ENCODE measurements at places on chromosomes 3 and 15.

GRCh38 chr3:118269537-118270125 lies 765.0 kb downstream of the IGSF11 start:
- DNase-seq, result no peak

DNA sequence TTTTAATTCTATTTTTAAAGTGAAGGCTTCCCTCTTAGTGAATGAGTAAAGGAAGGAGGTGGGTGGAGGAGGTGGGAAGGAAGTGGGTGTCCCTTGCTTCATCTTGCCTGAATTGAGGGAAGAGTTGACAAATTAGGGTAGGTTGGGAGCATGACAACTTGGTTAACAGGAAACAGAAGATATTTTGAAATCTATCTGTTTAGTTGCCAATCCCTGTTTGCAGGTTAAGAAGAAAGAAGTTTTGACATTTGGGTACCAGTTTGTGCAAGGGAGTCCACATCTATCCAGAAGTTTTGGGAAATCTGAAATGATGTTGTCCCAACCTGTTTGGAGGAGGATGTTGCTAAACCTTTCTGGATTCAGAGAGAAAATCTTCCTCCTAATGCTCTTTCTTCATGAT lies 204.1 kb upstream of the SUCLG2 start:
- DNase-seq, result no peak

GRCh38 chr3:54321520-54321919 lies 199.2 kb downstream of the CACNA2D3 start:
- no peak for DNase-seq

DNA sequence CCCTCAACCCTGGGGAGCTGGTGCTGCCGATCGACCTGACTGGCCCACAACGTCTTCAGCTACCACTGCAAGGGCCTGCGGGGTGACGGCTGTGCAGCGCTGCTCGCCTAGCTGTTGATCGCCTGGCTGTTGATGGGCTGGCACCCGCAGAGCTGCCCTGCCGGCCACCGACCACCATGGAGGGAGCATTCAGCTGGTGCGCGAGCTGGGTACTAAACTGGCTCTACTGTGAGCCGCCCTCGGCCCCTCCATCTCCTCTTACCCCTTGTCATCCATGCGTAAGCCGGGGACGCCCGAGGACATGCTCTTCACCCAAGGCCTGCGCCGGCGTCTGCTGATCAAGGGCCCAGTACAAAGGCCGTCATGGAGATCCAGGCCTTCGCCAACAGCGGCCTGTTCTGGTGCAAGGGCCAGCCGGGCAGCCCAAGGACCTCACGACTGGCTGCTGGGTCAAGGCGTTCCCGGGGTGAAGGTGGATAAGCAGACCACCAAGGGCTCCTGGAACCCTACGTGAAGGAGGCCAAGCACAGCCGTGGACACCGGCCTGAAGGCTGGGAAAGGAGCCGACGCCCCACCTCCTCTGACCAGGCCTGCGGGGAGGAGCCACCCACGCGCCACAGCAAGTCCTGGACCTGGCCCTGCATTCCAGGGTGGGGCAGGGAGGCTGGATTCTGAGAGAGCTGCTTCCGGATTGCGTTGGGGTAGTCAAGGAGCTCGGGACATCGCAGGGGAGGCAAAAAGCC lies 46.9 kb downstream of the SFMBT1 start:
- DNase-seq, result no peak

DNA sequence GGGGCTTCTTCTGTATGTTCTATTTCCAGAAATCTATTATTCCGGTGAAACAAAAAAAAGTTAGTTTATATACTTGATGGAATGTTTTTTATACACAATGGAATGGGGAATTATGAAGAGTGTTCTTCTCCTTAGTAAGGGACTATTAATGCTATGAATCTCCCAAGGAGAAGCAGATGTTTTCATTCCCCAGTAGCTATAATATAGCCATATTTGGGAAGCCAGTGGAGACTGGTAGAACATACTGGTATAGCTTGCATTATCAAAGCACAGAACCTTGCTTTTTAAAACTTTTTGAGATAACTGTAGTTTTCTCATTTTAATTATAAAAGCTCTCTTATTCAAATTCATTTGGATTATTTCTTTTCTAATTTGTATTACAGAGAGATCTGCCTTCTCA lies 38.3 kb downstream of the ADGRG7 start:
- no peak for DNase-seq

GRCh38 chr3:42654331-42655201 lies 1.1 kb downstream of the ZBTB47 start:
- no peak for DNase-seq

- no peak for DNase-seq
Observed at GRCh38 chr3:177209509-177209908, 12.2 kb upstream of the TBL1XR1 start.

- no peak for DNase-seq
Observed at GRCh38 chr3:37058117-37058516, 64.8 kb downstream of the MLH1 start.

DNA sequence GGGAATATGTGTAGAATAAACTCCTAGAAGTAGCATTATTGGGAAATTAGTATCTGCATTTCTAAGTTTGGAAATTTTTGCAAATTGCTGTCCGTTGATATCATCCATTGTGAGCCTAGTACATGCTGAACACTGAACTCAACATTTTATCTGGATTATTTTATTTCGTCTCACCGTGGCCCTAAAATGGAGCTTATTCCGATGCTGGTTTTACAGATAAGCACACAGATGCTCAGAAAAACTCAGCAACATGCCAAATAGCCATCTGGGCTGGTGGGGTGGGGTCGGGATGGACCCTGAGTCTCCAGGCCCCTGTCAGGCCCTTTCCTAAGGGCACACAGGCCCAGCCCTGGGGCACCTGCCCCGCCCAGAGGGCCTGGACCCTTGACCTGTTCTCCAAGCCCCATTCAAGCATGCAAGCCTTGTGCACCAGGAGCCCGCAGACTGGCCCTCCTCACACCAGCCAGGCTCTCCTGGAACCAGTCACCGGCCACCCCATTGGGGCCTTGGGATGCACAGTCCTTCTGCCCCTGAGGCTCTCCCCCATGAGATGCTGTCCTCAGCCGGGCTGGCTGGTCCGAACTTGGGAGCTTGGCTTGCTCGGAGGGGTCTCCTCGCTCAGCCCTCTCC lies 20.7 kb upstream of the KLF13 start:
- no peak for DNase-seq

DNA sequence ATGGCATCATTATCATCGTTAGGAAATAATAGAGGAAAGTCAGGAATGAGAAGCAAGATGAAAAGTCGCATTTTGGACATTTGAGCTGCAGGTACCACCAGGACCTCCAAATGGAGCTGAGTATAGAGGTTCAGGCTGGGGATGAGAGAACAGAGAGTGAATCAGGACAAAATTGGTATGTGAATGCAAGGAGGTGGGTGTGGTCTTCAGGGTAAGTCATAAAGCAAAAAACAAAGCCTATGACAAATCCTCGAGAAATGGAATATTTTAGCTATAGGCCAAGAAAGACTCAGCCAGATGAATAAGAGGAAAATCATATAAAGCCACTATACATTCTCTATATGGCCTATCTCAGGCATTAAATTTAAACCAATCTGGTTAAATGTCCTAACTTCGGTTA lies 841.3 kb downstream of the ROBO1 start:
- DNase-seq, result no peak

DNA sequence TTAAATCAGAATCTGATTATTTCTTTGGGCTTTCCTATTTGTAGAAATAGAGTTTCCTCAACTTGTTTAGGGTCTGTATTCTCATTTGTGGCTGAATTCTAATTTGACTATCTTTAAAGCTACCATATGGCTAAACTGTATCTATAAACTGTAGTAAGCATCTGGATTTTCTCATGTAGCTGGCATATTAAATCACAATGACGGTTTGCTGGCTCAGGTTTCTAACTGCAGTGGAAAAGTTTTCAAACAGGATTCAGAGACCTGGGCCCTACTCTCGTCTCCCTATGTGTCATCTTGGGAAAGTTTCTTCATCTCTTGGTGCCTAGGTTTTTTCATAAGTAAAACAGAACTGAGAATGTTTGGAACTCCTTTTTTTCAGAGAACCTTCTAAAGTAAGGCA lies 68.3 kb downstream of the GALK2 start:
- no peak for DNase-seq

DNA sequence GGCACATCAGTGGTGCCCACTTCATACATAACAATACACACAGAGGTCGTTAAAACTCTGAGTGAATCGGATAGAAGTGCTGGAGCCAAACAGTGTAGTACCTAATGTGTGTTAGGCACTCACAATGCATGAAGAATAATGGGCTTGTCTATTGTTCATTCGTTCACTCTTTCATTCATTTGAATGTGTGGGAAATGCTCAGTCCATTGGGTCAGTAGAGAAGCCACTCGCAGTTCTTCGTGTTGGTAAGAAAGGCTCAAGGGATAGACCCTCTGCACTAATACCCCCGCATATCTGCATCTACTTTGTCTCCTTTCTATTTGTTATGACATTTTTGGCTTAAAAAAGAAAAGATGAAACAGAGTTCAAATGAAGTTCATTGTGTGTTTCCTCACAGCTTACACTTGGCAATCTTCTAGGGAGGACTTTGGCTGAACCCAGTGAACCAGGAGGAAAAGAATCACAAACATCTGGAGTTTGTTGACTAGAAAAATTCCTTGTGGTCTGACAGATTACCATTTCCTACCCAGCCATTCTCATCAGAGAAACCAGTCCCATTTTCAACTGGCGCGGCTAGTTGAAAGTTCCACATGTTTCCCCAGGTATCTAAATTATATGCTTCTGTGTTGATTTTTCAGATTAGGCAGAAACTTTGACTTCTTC lies 32.8 kb upstream of the MFSD1 start:
- no peak for DNase-seq

- no peak for DNase-seq
Observed at GRCh38 chr15:58682234-58682633, 67.3 kb downstream of the ADAM10 start.

DNA sequence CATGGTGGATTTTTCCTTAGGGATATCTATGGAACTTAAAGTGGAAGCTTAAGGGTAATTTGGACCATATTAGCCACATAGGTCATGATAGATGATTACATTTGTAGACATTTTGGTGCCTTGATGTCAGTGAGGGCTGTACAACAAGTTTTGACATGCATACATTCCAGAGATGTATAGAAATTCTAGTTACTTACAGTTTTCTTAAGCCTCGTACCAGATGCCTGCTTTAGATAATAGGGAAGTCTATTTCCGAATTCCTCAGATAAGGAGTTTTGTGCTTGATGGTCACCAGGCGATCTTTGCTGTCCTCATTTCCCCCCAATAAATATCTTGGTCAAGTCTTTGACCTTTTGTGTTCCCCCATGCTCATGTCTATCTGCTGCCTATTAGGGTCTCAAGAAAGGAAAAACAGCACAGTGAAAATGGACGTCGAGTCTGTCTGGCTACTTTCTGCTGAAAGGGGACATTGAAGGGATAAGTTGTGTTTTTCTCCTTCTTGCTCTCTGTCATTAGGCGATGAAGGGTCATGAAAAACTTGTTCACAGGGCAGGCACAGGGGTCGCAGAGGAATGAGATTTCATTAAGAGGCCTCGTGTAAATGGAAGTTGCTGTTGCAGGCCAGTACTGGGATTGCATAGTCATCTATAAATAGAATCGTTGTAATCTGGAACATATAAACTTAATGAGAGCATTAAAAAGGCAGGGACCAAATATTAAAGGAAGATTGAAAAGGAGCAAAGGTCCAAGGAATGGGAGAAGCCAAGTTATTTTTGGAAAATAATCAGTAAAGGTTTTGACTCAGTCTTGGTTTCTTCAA lies 20.0 kb upstream of the SENP7 start:
- DNase-seq, result no peak

DNA sequence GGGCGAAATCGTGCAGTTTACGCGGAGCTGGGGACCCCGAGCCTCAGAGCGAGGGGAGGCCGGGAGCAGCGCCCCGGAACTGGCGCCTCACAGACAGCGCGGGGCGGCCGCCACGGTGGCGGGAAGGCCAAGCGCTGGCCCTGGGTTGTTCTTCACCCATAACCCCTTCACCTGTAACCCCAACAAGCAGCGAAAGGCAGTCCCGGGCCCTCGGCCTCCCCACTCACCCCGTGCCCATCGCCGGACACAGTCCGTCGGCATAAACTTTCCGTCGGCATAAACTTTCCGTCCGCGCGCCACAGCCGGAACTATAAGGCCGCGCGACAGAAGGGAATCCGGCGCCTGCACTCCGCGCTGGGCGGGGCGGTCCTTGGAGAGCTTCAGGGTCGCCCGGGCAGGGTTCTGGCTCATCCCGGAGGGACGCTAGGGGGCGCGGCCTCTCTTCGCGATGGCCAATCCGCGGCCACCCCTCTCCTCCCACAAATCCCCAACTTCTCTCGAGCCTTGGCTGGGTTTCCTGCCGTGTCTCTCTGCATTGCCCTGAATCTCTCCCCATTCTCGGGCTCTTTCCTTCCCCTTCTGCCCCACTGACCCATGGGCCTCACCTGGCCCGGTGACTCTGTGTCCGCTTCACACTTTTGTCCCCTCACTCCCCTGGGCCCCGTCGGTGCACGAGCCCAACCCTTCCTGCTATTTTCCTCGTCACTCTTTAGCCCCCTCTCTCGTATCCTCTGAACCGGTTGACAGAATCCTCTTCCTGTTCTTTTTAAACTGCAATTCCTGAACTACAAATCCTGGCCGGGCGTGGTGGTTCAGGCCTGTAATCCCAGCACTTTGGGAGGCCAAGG lies at the start of gene INTS14:
Gene INTS14, minus strand, starts transcription at position 261 of the 848 bp plus-strand sequence. CDS start 3,751 bp downstream, outside the sequence.
- peak; percentile 84 for DNase-seq

DNA sequence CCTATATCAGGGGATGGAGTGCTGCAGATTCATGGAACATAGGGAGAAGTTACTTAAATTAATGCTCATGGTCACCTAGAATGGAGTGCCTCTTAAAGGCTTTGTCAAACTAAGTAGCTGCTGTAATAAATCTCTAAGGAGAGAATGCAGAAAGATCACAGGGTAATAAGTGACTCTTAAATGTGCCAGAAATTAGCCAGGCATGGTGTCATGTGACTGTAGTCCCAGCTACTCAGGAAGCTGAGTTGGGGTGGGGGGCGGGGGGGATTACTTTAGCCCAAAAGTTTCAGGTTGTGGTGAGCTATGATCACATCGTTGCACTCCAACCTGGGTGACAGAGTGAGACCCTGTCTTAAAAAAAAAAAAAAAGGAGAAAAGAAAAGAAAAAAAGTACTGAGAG lies 90.9 kb upstream of the ASB14 start:
- no peak for DNase-seq

- DNase-seq, result no peak
Observed at GRCh38 chr3:31600431-31600830, 67.7 kb downstream of the STT3B start.

GRCh38 chr3:39362812-39363211 lies 20.4 kb upstream of the SLC25A38 start:
- no peak for DNase-seq

DNA sequence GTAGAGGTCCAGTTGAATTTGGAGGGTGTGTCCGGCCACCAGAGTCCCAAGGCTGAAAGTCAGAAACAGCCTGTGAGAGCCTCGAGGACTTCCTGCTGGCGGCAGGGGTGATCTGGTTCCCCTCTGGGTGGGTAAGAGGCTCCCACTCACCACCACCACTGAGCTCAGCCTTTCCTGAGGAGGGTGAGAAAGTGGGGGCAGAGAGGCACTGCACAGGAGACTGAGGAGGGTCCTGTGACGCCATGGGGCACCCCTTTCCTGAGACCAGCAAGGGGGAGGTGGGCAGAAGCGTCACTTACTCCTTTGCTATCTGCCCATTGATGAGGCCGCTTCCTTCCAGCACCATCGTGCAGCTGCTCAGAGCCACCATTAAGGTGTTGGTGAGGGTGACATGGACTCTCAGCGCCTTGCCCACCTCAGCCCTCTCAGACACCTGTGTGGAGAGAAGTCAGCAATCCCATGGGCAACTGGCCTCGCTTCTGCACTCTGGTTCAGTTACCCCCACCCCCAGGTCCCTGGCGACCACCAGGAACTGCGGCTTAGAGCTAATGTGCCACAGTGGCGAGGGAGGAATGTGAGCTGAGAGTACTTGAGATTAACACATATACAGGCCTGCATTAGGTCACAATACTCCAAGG lies 10.0 kb upstream of the TGM5 start:
- DNase-seq, result no peak
